Erythroblast (primary cell): ENCODE measurements at places on chromosomes 7 and 10.
A peak's percentile ranks its signal among the peaks of the same experiment; 100 is the strongest.

GRCh38 chr10:35423505-35424306 lies 87.4 kb downstream of the CCNY start:
- DNase-seq: no peak

- DNase-seq: peak; percentile 50
Measured at GRCh38 chr7:74101061-74101681, 17.6 kb downstream of the LIMK1 start.

GRCh38 chr7:23346316-23346715 lies 47.2 kb downstream of the MALSU1 start:
- no peak for DNase-seq

DNA sequence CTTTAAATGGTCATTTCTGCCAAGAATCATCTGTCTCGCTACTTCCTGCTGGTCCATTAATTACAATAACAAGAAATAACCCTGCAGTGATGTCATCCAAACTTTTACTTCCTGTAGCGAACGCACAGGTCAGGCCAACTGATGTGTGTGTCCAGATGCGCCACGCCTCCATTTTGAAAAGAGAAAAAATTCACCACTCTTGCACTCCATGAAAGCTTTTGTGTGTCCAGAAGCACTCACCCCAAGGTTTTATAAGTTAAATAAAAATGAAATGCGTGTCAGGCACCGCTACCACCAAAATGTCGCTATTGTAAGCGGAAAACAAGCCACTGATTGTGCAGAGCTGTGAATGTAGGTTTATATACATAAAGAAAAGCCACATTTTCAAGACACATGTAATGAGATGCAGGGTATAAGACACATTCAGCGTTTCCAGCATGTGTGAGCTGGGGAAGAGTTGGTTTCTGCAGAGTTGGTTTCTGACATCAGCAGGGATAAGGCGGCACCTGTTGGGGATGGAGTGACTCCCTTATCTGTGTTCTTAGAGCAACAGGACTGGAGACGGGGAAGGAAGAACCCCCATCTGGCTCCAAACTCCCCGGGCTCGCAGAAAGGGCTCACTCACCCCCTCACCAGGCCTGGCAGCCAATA lies 83.3 kb downstream of the CTBP2 start:
- no peak for DNase-seq

- no peak for DNase-seq
Measured at GRCh38 chr10:1399431-1400100, 337.8 kb downstream of the ADARB2 start.

DNA sequence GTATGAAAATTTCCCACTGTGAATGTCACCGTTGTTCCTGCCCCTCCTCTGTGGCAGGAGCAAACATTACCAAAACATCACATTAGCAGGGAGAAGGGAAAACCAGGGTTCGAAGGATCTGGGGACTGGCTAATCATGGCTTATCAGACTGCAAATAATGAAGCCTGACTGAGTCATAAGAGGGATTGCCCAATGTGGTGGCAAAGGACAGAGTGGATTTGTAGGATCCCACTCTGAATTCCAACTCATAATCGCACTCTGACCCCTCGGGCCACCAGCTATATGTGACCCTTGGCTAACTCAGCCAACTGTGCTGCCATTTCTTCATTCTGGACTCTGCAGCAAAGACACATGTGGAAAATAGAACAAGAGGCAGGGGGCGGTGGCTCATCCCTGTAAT lies 347.3 kb upstream of the AUTS2 start:
- DNase-seq: no peak

GRCh38 chr7:29847496-29847895 lies 41.2 kb downstream of the WIPF3 start:
- no peak for DNase-seq

DNA sequence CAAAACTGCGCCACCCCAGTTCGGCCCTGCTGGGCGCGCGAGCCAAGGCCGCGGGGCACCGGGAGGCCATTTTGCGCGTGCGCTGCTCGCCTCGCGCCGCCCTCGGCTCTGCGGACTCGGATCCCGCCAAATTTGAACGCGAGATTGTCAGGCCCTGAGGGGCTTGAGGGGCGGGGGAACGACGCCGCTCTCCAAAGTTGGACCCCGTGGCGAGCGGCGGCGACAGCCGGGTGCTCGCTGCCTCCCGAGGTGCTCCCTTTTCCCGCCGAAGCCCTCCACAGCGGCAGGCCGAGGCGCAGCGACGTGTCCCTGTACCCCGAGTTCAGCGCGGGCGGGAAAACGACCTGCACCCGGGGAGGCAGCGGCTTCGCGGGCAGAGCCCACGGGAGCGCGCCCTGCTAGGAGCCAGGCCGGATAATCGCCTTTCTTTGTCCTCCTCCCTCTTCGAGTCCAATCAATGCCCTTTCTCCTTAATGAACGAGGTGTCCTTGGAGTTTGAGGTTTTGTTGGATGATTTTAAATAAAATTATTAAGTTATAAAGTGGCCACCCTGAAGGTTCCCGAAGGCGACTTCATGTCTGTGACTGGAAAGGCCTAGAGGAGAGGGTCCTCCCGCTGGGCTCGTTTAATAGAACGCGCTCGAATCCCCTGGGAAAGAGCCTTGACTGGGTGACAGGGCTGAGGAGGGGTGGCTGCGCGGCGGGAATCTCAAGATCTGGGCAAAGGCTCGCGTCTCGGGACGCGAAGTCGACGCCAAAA lies 10.7 kb upstream of the SPAG6 start:
- DNase-seq: peak; percentile 82

GRCh38 chr7:96075510-96076349 lies 246.2 kb downstream of the SLC25A13 start:
- DNase-seq: peak; percentile 54

DNA sequence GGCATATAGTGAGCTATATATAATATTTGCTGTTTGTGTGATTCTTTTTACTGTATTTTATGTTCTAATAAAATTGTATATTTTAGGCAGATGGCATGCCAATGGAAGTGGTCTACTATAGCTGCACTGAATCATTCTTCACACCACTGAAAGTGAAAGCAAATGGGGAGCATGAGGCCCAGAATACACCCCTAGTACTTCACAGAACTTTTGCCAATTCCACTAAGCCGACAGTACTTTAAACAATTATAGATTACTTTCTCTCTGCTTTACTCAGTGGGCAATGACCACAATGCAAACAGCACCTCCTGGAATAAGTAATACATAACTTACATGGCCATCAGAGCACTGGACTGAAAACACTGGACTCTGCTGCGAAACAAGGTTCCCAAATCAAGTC lies 70.2 kb downstream of the ANKRD26 start:
- no peak for DNase-seq
